GM13976 (cell line): ENCODE measurements at places on chromosomes 2 and 18.

DNA sequence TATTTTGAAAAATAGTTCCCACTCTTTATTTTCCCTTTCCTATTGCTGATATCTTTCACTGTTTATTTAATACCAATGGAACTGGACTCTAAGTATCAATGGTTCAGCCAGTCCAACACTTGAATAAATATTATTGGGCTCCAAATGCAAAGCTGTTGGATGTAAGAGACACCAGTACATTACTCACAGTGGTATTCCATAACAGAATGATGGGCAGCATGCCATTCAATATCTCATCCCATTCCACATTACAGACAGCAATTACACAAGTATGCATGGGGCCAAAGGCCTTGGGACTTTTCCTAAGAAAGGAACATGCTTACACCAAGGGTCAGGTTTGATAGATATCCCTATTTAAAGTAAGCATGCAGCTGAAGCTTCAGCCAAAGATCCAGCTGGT lies 231.9 kb downstream of the RND3 start:
- DNase-seq: no peak

DNA sequence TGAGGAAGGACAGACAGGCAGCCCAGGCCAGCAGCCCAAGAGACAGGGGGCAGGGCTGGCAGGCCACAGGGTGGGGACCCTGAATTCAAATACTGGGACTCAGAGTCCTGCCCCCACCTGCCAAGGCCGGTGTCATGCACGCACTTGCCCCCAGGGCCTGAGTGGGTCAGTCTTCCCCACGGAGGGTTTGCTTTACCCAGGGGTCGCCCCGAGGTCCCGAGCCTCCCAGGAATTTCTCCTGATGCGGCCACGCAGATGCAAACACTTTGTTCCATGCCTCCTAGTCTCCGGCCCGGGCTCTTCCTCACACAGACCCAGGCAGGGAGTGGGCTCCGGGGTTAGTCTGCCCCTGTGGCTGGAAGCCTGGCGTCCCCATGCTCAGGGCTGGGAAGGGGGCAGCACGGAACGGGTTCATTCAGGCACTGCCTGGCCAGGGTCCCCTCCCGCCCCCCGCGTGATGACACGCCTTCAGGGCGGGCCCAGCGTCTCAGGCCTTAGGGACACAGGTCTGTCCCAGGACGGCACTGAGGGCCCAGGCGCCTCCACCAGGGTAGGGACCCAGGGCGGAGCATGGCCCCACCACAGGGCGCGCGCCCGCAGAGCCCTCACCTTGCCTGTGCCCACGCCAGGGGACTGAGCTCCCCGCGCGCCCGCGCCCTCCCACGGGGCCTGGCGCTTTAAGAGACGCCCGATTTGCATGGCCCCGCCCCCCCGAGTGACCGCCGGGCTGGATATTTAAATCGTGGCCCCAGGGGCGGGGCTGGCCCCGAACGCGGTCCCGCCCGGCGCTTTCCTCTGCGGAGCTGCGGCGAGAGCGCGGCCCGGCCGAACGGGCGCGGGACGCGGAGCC lies at the start of gene SNED1:
SNED1 (plus strand) TSS at position 763 of the 850 bp plus-strand sequence. CDS start 220 bp downstream, outside the sequence.
- DNase-seq: peak; percentile 80

GRCh38 chr2:6945087-6945813 lies 28.0 kb downstream of the RNF144A start:
- peak; percentile 67 for DNase-seq

GRCh38 chr18:27856820-27857219 lies 320.1 kb downstream of the CDH2 start:
- DNase-seq: no peak

- no peak for DNase-seq
These were observed 252.5 kb downstream of the SMAD2 start for GRCh38 chr18:47677952-47678351.

DNA sequence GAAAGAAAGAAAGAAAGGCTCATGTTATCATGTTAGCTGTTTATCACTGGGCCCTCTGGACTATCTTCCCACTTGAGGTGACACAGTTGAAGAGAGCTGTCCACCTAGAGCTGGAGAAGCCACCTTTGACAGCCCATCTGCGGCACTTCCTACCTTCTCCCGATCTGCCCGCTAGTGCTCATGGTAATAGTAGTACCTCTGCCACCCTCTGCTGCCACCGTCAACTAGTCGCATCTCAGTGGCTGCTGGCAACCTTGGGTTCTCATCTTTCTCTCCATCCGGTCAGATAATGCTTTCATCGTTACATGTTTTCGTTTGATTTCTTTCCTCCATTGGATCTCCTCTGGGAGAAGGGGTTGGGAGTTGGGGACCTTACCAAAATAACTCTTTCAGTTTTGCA lies 63.2 kb upstream of the COPS8 start:
- DNase-seq: no peak

DNA sequence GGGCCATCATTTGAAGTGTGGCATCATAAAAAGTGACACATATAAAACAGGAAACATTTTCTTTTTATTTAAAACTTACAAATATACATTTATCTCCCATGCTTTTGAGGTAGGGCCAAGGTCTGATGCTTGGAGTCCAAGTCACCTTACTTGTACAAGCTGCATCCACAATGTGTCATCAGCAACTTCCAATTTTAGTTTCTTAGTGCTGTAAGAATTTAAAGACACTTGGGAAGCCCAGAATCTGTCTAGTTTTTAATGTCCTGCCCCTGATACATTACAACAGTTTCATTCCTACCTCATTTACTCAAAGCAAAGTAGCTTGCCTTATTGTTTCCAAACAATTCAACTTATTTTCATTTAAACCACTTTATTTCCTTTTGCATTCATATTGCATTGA lies 297.7 kb downstream of the MTX2 start:
- no peak for DNase-seq

- DNase-seq: no peak
These were observed 112.9 kb downstream of the LTBP1 start for GRCh38 chr2:33059471-33060156.

- peak; percentile 65 for DNase-seq
These were observed at the start of gene CREG2 for GRCh38 chr2:101387151-101387834. Gene CREG2, minus strand, starts transcription at chr2:101387503. Its CDS starts 46 bp downstream, at chr2:101387457.

DNA sequence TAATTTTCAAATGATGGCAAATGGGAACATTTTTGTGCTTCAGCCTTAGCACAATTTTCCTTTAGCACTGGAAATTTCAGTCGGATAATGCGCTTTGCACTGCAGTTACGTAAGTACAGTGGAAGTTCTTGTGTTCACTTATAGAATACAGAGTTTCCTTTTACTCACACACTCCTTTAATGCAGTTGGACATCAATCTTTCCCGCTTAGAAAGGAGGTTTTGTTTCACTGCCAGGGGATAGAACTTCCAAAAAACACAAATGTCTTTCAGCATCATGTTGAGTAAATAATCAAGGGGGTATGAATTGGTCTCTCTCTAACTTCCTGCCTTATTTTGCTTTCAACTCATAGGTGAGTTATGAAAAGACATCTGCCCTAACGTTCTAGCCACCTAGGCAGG lies 63.2 kb downstream of the TGFA start:
- DNase-seq: no peak

GRCh38 chr2:20618886-20619521 lies 31.9 kb downstream of the HS1BP3 start:
- DNase-seq: no peak

DNA sequence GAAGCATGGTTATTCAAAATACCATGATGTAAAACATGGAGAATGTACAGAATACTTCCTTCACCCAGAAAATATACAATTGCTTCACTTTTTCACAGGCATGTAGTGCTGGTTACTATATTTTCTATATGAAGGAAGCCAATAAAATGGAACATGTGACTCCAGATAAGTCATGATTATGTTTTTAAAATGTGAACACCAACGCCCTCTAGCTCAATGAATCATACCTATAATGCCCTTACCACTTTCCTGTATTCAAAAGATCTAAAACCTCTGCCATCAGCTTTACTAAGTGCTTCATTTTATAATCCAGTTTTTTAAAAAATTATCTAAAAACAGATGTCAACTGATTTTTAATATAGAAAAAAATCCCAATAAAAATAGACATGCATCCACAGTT lies 59.9 kb downstream of the SMAD2 start:
- no peak for DNase-seq

DNA sequence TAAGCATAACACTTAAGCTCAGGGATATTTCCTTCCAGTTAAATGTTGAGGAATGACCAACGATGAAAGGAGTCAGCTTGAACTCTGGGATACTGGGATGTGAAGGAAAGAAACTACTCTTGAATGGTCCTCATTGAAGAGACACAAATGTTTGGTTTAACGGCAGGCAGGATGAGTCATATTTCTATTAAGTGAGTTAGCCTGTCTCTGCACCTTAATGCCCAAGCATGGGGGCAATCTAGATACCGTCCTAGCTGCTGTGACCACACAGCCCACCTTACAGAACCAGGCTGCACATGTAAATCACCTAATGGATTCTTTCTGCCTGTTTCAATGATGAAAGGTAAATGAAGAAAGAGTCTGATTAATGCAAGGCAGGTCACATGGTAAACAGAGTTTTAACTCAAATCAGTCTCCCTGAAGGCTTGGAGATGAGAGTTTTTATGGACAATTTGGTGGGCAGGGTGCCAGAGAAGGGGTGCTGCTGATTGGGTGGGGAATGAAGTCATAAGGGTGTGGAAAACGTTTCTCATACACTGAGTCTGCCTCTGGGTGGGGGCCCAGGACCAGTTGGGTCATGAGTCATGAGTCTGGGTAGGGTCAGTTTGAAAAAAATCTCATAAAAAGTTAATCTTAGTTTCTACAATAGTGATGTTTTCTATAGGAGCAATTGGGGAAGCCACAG lies 144.6 kb upstream of the MMADHC start:
- no peak for DNase-seq

GRCh38 chr2:36287363-36288275 lies 68.0 kb upstream of the CRIM1 start:
- no peak for DNase-seq

- no peak for DNase-seq
These were observed 48.9 kb downstream of the FSIP2 start for GRCh38 chr2:185787227-185788145.

DNA sequence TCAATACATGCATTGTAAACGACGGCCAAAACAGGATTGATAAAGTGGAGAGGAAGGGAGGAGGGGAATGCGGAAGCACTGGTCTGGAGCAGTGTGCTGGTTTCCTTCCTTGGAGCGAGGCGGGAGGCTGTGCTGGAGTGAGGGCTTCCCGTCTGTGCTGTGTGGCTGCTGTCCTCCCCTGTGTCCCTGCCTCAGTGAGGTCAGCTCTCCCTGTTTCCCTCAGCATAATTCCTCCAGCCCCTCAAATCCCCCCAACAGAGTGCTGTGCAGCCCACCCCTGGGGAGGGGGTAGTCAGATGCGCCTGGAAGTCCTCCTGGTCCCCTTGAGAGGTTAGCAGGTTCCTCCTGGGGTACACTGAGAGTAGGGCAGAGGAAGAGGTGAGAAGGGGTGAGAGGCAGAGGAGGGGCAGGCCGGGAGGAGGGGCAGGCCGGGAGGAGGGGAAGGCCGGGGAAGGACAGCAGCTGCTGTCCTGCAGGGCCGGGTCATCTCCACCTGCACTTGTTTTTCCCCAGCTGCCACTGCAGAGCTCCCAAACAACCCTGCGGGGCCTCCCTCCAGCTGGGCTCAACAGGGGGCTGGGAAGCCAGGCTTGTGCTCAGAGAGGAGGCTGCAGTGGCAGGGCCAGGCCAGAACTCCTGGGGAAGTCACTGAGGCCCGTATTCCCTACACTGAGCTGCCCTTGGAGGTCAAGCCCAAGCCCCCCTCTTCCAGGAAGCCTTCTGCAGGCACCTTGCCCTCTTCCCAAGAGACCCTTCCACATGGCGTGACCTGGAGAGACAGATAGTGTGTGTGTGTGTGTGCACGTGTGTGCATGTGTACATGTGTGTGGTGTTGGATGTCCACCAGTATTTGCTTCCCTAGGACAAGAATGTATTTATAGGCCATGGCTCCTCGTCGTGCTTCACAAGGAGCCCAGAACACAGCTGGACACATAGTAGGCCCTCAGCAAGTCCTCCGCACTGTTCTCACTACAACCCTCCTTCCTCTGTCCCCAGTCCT lies 13.2 kb upstream of the ATP6V1B1 start:
- no peak for DNase-seq

- no peak for DNase-seq
These were observed 104.5 kb downstream of the SNTG2 start for GRCh38 chr2:1055014-1055595.

DNA sequence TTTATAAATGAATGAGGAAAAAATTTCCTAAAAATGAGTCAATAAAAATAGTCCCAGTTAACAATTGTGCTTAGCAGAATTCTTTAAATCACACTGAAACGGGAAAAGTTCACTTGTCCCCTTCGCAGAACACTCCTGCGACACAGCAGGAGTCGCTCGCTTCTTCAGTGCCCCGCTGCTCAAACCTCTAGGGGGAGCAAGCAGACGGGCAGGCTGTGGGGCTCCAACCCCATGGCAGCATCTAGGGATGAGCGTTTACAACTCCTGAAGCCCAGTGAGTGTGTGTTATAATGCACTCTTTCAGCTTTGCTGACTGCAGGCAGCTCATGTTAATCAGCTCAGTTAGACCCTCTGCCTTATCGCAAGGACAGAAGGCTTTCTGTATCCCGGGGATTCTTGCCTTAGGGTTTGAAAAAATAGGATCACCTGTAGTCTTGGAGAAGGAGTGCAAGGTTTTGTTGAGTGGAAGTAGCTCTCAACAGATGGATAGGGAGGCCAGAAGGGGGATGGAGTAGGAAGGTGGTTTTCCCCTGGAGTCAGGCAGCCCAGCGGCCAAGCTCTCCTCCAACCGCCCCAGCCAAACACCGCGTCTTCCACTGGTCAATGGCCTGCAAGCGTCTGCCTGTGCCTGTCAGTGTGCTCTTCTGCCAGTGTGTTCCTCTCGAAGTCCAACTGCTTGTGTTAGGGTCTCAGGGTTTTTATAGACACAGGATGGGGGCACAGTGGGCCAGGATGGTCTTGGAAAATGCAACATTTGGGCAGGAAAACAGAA lies 1977.7 kb upstream of the LRRTM1 start:
- no peak for DNase-seq

GRCh38 chr2:120632796-120633646 lies 102.6 kb upstream of the GLI2 start:
- no peak for DNase-seq

DNA sequence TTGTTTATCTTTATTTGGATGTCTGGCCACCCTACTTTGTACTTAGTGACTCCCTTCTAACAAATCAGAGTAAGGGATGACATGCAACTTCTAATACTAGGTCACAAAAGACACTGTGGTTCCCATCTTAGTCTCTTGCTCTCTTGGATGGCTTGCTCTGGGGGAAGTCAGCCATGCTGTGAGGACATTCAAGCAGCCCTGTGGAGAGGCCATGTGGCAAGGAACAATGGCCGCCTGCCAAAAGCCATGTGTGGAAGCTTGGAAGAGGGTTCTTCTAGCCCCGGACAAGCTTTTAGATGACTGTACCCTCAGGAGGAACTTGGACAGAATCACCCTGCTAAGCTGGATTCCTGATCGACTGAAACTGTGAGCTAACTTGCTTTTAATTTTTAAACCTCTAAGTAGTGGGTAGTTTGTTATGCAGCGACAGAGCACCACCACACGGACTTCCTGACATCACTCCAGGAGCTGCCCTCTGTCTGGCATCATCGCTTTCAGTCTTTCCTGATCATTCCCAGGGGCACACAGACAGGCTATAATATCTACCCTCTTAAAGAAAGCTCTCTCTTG lies 116.8 kb upstream of the ODC1 start:
- DNase-seq: no peak

- peak; percentile 32 for DNase-seq
These were observed 87.9 kb downstream of the UGGT1 start for GRCh38 chr2:128178650-128179460.

- DNase-seq: no peak
These were observed 84.3 kb downstream of the RPRM start for GRCh38 chr2:153394247-153394646.

GRCh38 chr18:26961839-26962238 lies 96.3 kb upstream of the AQP4 start:
- no peak for DNase-seq

- DNase-seq: no peak
These were observed 142.7 kb upstream of the NRP2 start for GRCh38 chr2:205539603-205540002.

- no peak for DNase-seq
These were observed 88.1 kb downstream of the EPB41L3 start for GRCh38 chr18:5455674-5456073.
